ENCODE measurements at places on chromosomes 1 and 21.
A peak's percentile ranks its signal among the peaks of the same experiment; 100 is the strongest.

GRCh38 chr21:33121715-33122475, 52.0 kb downstream of the OLIG1 start:
- no peak for DNase-seq

DNA sequence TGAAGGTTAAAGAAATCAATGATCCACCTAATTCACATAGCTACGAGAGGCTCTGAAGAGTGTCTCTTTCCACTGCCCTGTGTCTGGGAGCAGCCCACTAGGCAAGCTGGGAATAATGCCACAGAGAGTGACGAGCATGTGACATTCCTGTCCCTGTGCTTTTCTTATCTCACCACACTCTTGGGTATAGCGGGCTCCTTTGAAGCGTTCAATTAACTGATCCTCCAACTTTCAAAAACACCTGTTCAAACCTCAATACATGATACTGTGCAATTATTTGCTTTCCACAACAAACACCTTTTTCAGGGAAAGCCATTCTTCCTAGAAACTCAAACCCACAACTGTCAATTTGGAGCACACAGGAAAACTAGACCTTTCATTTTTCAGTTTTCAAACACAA, 43.4 kb downstream of the PLPP3 start:
- DNase-seq = no peak

- peak; percentile 52 for DNase-seq
Measured at GRCh38 chr1:172654535-172654934, 4.4 kb upstream of the FASLG start.

DNA sequence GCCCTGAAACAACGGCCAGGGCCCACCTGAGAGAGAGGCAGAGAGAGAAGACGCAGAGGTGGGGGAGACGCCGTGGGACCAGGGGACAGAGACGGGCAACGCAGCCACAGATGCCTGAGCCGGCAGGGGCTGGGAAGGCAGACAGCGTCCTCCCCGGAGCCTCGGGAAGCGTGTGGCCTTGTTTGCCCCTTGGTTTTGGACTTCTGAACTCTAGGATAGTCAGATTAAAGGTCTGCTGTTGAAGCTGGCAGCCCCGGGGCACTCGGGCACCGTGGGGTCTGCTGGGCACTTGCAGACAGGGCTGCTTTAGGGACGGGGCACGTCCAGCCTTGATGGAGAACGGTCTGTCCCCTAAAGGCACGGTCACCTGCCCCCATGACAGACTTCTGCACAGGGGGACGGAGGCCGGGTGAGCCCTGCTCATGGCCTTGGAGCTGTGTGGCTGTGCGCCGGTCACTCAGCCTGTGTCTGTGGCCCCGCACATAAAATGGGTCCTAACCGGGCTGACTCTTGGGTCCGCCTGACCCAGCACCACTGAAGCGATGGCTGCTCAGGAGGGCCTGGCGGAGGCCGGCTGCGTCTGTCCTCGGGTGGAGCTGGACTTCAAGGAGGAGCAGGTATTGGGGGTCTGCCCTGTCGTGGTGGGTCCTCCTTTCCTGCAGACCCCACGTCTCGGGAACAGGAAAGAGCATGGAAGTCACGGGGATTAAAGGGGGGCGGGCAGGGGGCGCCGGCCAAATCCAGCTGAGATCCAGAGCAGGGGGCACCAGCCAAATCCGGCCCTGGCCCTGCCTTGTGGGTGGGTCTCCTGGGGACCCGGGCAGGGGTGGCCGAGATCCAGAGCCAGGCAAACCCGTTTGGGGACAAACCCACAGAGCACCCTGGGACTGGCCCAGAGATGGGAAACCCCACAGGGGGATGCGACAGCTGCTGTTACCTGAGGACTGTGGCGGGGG, 9.6 kb upstream of the RNF223 start:
- DNase-seq = no peak

DNA sequence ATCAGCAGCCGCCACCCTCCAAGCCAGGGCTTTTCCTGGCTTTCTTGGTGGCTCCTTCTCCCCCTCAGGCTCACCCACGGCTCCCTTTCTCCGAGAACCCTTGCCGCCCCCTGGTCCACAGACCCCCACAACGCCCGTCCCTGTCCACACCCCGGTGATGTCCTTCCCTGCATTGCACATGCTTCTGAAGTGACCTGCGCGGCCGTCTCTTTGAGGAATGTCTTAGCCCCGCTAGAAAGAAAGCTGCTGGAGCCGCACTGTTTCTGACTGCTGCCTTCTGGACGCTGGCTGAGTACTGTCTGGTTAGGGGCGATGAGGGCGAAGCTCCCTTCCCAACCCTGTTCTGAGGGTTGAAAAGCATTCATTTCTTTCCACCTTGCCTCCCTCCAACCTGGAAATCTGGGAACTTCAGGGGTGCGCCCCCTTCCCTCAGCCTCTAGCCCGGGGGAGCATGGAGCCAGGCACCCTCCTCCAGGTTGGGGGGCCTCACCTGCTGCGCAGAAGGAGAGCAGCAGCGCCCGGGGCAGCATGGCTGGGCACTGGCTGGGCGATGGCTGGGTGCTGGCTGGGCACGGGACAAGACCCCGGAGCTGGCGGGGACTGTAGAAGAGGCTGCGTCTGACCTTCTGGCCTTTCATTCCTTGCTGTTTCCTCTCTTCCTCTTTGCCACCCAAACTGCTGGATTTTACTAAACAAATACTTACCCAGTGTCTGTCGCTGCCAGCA, at the start of gene CLEC20A:
TSS of gene CLEC20A (minus strand) at position 555 of the 726 bp plus-strand sequence. CDS start at position 530, 25 bp downstream.
- no peak for DNase-seq

GRCh38 chr1:93483200-93483599, 35.3 kb downstream of the FNBP1L start:
- no peak for DNase-seq

GRCh38 chr1:223312705-223313414, 51.1 kb downstream of the SUSD4 start:
- no peak for DNase-seq

DNA sequence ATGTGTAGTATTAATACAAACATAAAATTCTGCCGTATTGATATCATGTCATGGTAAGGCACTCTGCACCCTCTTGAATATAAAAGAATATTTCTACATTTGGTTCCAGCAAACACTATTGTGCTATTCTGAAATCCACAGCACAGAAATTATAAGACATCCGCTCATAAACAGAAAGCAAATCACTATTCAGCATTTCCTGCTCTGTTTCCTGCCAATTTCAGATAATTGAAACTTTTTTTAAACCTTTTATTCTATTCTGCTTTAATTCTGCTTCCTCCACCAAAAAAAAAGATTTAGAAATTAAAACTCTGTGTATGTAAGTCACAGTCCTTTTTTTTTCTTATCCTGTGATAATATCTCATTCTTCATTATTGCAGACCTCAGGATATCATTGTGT, 39.6 kb upstream of the PLEKHO1 start:
- DNase-seq = no peak

GRCh38 chr1:11037740-11038182, 9.3 kb downstream of the MASP2 start:
- peak; percentile 67 for DNase-seq

GRCh38 chr1:218412171-218412570, 67.0 kb downstream of the TGFB2 start:
- no peak for DNase-seq

DNA sequence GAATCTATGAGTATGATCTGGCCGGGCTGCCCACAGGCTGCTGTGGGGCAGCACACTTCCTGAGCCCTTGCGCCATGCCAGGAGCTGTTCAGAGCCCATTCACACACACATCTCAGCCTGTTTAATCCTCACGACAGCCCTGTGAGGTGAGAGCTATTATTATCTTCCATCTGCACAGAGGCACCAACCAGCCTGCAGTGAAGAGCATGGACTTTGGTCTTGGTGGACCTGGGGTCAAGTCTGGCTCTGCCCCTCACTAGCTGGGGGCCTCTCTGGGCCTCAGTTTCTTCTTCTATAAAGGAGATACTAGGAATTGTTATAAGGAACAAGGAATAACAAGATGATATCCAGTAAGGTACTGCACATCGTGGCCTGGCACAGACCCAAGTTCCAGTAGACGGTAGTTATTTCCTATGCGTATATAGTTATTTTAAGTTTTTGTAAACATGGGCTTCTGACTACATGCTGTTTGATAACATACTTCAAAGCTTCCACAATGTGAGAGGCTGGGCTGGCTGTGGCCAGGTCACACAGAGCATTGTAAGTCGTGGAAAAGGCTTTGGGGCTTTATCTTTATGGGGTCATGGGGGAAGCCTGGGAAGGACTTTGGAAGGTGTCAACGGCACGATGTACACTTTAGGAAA, 3.4 kb upstream of the PADI2 start:
- no peak for DNase-seq

All from kidney glomerular epithelial cell (primary cell).